Daoy (cell line): ENCODE measurements at places on chromosomes 7 and 10. TPM values are rescaled to one million over a fixed set of nuclear protein-coding genes. Genes with fewer than 3 reads are reported as not detected.
A peak's percentile ranks its signal among the peaks of the same experiment; 100 is the strongest.

PRKAR2B gene
- total RNA-seq: 7.7 and 12.3 TPM in 2 replicates

- peak; percentile 17 for DNase-seq
Observed at GRCh38 chr7:104653825-104654401, 325.5 kb downstream of the LHFPL3 start.

DNA sequence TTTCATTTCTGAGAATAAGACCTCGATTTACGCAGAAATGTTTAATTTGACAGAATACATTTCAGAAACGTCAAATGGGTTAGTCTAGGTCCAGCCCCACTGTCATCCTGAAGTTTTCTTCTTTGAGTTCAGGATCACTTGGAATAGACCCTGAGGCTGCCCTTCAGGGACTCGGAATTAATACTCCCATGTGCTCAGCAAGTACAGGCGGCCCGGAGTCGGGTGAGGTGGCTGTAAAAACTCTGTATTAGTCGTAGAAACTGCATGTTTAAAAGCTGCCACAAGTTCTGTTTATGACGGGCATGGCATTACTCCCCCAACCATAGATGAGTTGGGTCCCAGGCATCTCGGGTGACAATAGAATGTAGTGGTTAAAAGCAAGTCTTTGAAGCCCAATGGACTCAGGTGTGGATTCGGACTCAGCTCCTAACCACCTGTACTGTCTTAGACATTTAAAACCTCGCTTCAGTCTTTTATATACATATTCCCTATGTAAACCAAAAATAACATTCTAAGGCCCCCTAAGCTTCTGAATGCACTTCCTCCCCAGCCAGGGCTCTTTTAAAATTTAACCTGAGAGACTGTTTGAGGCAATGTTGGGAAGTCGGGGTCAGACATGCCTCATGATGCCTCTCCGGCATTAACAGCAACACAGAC is 216.3 kb downstream of the ADARB2 start:
- DNase-seq: no peak

- peak; percentile 55 for DNase-seq
Observed at GRCh38 chr7:74709880-74710671, 52.6 kb downstream of the GTF2I start.

DNA sequence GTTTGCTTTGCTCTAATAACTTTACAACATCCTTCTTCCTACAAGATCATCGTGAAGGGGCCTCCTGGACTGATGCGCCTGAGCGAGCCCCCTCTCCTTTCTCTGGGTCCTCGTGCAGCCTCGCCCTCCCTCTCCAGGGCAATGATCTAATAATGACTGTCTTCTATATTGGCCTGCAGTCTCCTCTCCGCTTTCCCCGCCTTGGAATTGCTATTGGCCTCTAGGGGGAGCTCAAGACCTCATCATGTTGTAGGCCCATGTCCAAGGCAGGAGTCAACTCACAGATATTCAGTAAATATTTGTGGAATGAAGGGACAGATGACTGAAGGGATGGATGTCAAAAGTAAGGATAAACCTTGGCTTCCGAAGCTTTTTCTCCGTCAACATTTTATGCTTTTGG is 1180.3 kb downstream of the TYW1 start:
- peak; percentile 17 for DNase-seq

GRCh38 chr10:34116681-34117271 is 698.3 kb downstream of the PARD3 start:
- no peak for DNase-seq

DNA sequence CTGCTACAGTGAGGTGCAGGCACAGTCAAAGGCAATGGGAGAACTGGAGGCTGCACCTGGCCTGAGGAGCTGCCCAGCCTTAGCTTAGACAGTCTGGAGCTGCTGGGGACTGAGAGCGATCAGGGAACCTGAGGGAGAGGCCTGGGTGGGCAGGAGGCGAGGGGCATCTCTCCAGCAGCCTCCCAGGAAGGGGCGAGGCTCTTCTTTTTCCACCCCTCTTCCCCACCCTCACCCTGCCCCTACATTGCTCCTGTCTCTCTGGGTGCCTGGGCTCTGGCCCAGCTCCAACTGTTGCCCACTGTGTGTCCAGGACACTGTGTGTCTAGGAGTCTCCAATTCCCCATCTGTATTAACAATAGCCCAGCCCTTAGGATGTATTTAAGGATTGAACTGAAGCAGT is 36.9 kb downstream of the TBATA start:
- DNase-seq: no peak

ZPBP gene
- total RNA-seq: not detected in 2 replicates
